ENCODE measurements at places on chromosomes 7 and 10.

DNA sequence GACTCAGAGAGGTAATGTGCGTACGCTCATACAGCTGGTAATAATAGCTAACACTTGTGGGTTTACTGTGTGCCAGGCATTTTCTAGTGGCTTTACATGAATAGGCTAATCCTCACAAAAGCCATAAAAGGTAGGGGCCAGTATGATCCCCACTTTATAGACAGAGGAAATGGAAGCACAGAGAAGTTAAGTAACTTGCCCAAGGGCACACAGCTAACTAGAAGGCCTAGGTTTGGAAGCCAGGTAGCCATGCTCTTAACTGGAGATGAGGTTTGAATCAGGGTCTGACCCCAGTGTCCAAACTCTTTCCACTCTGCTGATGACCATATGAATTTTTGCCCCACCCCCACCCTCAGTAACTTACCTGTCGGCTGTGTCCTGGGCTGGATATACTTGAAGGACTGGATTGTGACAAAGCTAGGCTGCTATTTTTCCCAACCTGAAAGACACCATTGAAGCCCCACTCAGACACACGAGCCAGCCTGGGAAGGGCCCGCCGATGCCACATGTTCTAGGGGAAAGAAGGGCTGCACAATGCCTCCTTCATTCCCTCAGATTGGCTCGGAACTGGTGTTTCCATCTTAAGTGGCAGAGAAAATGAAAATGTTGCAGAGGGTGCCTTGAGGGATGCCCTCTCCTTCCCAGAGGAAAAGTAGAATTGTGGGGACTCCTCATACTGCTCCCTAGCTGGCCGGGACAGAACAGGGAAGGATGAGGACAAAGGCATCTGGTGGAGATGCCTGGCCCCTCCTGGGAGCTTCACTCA is 29.1 kb upstream of the EFCAB10 start:
- no peak for DNase-seq

DNA sequence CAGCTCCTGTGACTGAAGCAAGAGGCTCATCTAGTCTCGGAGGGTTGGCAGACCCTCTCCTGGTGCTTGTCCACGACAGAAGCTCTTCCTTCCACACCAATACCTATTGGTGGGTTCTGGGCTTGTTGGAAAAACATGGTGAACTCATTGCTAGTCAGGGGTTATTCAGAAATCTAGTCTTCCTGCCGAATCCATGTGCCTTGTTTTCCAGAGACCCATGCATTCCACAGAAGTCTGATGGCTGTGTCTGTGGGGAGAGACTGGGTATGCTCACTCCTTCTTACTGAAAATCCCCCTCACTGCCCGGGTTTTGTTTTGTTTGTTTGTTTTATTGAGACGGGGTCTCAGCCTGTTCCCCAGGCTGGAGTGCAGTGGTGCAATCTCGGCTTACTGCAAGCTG is 138.3 kb downstream of the DNAJB6 start:
- DNase-seq: no peak

DNA sequence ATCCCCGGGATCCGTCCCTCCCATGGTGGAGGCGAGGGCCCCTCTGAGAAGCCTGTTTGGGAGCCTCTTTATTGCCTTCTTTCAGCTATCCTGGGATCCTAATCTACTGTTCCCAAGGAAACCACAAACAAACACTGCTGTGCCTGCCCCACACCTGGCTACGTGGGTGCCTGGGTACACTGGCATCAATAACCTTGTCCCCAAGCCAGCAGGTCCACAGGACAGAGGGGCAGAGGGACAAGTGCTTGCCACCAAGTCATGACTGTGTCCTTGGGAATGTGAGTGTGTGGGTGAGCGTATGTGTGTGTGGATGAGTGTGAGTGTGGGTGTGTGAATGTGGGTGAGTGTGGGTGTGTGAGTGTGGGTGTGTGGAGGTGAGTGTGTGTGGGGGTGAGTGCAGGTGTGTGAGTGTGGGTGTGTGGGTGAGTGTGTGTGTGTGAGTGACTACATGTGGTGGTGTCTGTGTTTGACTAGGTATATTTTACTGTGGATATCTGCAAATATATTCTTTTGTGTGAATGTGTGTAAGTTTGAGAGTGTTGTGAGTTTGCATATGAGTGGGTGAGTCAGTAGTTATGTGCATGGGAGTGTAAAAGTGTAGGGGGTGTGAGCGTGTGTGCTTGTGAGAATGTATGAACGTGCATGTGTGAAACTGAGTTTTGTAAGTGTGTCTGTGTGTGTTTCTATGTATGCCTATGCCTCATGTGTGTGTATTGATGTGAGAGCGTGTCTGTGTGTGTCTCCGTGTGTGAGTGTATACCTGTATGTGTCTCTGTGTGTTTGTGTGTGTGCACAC is 96.1 kb downstream of the TNS3 start:
- DNase-seq: peak; percentile 31

DNA sequence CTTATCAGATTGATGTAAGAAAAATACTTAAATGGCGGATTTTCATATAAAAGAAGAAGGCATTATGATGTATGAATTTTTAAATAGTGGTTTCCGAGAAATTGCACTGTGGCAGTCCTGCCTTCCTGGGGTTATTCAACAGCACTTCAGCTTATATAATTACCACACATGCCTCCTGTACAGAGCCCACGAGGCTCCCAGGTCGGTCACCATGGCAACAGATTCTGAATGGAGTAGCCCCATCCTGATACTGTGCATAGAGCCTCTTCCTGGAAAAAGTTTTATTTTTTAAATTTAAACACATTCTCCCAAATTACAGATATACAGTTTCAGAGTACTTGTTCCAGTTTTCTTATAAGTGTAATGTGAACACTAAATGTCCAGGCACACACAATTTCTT is 15.9 kb upstream of the ASB4 start:
- no peak for DNase-seq

DNA sequence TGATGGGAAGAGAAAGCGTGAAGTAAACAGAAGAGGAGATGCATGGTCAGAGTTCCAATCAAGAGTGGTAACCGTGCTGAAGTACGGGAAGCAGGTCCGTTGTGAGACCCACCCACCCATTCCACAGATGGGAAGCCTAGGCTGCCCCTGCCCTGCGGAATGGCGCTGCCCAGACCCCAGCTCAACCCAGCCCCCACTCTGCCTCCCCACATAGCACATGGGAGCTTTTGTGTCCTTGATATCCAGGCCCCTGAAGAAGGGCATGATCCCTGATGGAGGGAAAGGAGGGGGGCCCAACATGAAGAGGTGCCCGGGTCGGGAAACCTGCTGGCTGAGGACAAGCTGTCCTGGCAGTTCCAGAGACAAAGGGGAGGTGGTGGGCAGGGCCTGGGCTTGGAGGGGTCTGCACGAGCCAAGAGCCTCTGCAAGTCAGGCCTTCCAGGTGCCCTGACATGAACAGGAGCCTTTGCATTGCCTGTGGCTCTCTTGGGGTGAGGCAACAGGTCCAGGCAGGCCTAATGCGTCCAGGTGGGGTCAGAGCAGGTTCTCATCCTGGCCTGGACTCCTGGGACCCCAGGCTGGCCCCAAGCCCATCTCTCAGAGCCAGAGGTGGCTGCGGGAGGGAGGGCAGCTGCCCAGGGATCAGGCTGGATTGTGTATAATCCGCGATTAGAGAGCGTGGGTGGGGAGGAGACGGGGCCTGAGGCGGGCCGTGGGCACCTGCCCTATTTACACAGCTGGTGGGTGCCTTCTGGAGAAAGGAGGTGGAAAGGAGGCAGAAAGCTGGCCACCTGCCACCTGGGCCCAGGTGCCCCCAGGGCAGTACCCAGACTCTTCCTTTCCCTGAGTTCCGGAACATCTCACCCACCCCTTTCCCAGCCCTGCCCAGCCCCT is 23.5 kb downstream of the YKT6 start:
- no peak for DNase-seq

- DNase-seq: no peak
Measured at GRCh38 chr10:60803865-60804264, 25.6 kb downstream of the CDK1 start.

DNA sequence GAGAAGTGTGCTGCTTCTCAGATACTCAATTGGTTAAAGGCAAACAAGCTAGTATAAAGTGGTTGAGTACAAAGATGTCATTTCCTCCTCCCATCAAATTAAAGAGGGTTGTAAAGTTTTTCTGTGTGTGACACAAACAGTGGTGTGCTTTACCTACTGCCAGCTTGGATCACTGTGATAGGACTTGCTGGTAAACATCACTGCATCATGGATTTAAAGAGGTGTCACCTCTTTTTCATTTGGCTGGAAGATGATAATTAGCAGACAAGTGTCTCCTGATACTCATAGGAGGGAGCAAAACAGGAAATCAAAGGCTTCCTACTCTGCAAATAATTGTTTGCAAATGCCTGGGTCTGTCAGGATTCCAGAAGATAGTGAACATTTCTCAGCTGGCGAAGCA is 200.5 kb downstream of the MDFIC start:
- no peak for DNase-seq

GRCh38 chr7:30977896-30978564 is 14.3 kb downstream of the GHRHR start:
- DNase-seq: peak; percentile 39

DNA sequence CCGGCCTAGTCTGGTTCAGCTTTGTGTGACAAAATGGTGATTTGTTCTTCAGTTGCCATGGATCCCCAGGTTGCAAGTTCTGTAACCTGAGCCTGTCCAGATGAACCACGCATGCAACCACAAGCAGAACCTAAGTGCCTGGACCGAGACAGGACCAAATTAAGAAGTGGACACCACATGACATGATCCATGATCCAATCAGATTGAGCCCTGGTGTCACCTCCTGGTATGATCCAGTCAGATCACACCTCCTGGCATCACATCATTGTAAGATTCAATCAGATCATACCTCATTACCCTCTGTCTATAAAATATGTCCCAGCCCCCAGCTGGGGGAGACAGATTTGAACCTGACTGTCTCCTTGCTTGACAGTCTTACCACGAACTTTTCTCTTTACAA is 70.0 kb downstream of the MALSU1 start:
- no peak for DNase-seq

- peak; percentile 73 for DNase-seq
Measured at GRCh38 chr10:13894412-13895093, 307.8 kb downstream of the PRPF18 start.

DNA sequence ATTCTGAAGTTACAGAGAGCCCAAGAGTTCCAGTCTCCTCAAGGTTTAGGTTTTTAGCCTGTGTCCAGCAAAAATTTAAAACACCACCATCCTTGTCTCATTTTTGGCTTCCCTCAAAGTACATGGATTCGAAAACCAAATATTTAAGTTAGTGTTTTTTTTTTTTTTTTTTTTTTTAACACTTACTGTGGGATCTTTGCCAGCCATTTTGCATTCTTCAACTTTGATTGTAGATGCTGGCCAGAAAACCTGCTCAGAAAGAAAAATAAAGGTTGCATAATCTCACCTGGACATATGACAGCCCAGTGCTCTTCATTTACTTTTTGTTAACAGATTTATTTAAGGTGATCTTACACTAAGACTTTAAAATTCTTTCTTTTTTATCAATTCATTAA is 91.6 kb downstream of the SEMA3C start:
- peak; percentile 27 for DNase-seq

DNA sequence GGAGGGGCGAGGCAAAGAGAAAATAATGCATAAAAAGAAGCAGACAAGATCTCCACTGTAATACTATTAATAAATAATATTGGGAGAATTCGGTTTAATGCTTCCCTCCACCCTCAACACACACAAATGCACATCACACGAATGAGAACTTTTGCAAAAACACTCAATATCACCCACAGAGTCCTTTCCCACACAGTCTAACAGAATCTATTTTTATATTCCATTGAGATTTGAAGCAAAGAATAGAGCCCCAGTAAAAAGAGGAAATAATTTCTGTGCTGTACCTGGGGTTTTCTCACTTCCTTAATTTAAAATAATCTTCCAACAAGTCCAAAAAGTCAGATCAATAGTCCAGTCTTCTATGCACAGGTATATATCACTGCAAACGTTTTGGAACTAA is 17.0 kb downstream of the PIK3AP1 start:
- no peak for DNase-seq

- peak; percentile 44 for DNase-seq
Measured at GRCh38 chr7:7696458-7697119, 21.8 kb downstream of the RPA3 start.

DNA sequence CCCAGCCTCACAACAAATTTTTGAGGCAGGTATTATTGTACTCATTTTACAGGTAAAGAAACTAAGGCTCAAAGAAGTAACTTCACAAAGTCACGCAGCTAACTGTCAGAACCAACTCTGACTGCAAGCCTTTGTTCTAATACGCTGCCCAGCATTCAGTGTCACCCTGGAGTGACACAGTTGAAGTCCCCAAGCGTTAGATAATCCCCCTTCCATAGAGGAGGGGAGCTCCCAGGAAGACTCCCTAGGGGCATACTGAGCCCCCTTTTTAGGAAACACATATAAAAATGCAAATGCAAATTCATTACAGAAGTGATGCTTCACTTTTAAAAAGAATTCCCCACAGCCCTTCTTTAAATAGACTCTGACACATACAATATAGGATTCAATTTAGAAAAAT is 101.0 kb upstream of the MACROH2A2 start:
- no peak for DNase-seq

GRCh38 chr10:131901181-131901829 is 497 bp downstream of the PPP2R2D start:
- peak; percentile 45 for DNase-seq

GRCh38 chr10:15092855-15093408 is 4.2 kb upstream of the RPP38 start:
- no peak for DNase-seq

DNA sequence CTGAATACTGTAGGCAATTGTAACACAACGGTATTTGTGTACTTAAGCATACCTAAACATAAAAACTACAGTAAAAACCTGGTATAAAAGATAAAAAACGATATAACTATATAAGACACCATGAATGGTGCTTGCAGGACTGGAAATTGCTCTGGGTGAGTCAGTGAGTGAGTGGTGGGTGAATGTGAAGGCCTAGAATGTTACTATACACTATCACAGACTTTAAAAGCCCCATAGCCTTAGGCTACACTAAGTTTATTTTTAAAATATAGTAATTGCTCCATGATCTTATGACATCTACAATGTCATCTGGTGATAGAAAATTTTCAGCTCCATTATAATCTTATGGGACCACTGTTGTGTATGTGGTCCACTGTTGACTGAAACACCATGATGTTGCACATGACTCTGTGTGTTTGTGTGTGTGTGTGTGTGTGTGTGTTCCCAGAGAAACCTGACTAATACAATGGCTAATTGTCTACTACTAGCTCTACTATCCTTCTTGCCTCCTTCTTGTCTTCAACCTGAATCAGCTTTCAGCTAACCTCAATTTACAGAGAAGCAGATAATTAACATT is 27.6 kb upstream of the PRPF18 start:
- DNase-seq: peak; percentile 30

GRCh38 chr10:89215511-89215910 is 8.4 kb upstream of the CH25H start:
- no peak for DNase-seq

All from EH (cell line).